ENCODE measurements at places on chromosomes 11 and 22.
A peak's percentile ranks its signal among the peaks of the same experiment; 100 is the strongest.

- no peak for DNase-seq
- H3K27ac ChIP-seq = no peak overlapping the region
Observed at GRCh38 chr22:47623066-47623762, 860.8 kb downstream of the TBC1D22A start.

- no peak overlapping the region for H3K4me3 ChIP-seq
- peaks cover 2% of the 10 kb centered on the region for H3K36me3 ChIP-seq
- no peak for DNase-seq
- peaks cover 31% of the 10 kb centered on the region for H3K27me3 ChIP-seq
- no peak overlapping the region for H3K27ac ChIP-seq
- H3K4me1 ChIP-seq = no peaks in the 10 kb centered on the region
Observed at GRCh38 chr22:32785321-32786026, 16.0 kb upstream of the TIMP3 start.

DNA sequence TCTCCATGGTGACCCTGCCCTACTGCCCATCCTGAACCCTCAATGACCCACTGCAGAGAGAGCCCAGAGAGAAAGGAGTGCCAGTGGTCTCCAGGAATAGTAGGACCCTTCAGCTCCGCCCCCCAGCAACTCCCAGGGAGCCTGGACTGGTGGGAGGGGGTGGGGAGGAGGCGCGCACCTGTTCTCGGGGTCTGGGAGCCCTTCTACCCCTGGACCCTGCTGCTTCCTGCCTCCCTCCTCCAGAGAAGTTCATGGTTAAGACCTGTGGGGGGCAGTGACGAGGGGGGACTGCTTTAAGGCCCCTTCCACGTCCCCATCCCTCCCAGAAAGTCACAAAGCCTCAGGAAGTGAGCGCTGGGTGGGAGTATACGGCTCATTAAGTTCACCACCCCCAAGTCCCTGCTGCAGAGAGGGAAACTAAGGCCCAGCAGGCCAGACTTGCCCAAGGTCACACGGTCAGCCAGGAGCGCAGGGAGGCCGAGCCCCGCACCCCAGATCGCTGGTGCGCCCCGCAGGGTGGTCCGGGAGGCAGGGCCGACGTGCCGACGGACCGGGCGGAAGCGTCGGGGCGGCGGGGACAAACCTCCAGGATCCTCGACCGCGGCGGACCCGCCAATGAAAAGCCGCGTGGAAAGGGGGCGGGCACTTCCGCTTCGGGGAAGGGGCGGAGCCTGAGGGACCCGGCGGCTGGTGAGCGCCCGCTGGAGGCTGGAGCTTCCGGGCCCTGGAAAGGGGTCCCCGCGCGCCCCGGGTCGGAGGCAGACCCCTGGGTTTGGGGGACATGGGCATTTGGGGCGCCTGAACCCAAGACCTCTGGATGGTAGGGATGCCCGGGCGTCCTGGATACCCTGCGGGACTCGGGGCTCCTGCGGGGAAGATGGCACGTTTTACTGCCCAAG lies at the start of the genes NUDT22 and TRPT1:
Gene NUDT22, plus strand, starts transcription at position 667 of the 899 bp plus-strand sequence. CDS start 379 bp downstream, outside the sequence.
Gene TRPT1, minus strand, starts transcription at position 579 of the 899 bp plus-strand sequence. Its CDS starts 326 bp downstream, at position 253.
- peak within 1 kb of the TSS; percentile 77 for H3K27ac ChIP-seq
- DNase-seq = peak; percentile 86
- H3K4me3 ChIP-seq = peak within 1 kb of the TSS; percentile 91
- no peaks in the 10 kb centered on the region for H3K27me3 ChIP-seq
- peaks cover 25% of the 10 kb centered on the region for H3K4me1 ChIP-seq
- no peaks in the 10 kb centered on the region for H3K36me3 ChIP-seq

DNA sequence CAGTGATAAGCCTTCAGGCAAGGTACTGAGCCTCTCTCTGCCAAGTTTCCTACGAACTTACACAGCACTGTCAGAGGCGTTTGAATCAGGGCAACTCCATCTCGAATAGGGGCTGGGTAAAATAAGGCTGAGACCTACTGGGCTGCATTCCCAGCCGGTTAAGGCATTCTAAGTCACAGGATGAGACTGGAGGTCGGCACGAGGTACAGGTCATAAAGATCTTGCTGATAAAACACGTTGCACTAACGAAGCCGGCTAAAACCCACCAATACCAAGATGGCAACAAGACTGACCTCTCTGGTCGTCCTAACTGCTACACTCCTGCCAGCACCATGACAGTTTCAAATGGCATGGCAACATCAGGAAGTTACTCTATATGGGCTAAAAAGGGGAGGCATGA lies 20.4 kb upstream of the POGLUT3 start:
- DNase-seq = no peak
- no peak overlapping the region for H3K27ac ChIP-seq
- peaks cover 3% of the 10 kb centered on the region for H3K36me3 ChIP-seq

- H3K4me3 ChIP-seq = no peak overlapping the region
- peaks cover 65% of the 10 kb centered on the region for H3K27me3 ChIP-seq
- H3K36me3 ChIP-seq = peaks cover 2% of the 10 kb centered on the region
Observed at GRCh38 chr11:64538501-64538951, 52.5 kb upstream of the SLC22A12 start.

DNA sequence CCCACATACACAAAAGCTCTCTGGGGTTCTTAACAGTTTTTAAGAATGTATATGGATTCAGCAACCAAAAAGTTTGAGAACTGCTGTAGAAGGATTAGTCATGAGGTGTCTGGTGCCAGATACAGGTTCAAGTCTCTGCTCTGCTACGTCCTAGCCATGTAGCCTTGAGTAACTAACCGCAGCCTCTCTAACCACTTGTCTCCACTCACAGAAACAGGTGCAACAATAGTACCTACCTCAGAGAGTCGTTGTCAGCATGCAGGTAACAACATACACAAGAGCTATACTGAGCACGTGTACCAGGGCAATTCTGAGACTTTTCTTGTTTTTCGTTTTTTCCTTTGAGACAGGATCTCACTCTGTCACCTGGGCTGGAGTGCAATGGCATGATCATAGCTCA lies 26.9 kb downstream of the CBX7 start:
- H3K4me1 ChIP-seq = peaks cover 16% of the 10 kb centered on the region
- H3K27me3 ChIP-seq = no peaks in the 10 kb centered on the region

GRCh38 chr11:15562230-15562629 lies 447.5 kb downstream of the INSC start:
- H3K36me3 ChIP-seq = no peaks in the 10 kb centered on the region
- no peaks in the 10 kb centered on the region for H3K27me3 ChIP-seq
- DNase-seq = no peak

- peaks cover 2% of the 10 kb centered on the region for H3K36me3 ChIP-seq
- H3K4me3 ChIP-seq = no peak overlapping the region
- H3K27me3 ChIP-seq = peaks cover 61% of the 10 kb centered on the region
- no peak overlapping the region for H3K27ac ChIP-seq
Observed at GRCh38 chr22:17477391-17477833, 85.9 kb upstream of the SLC25A18 start.

GRCh38 chr22:26781596-26781995 lies 124.2 kb downstream of the MIAT start:
- no peaks in the 10 kb centered on the region for H3K27me3 ChIP-seq
- H3K36me3 ChIP-seq = peaks cover 11% of the 10 kb centered on the region
- no peak overlapping the region for H3K27ac ChIP-seq
- no peak overlapping the region for H3K4me3 ChIP-seq
- DNase-seq = no peak
- H3K4me1 ChIP-seq = no peaks in the 10 kb centered on the region

- H3K27me3 ChIP-seq = peaks cover 40% of the 10 kb centered on the region
- H3K27ac ChIP-seq = no peak overlapping the region
- no peak for DNase-seq
- H3K4me3 ChIP-seq = no peak overlapping the region
- no peaks in the 10 kb centered on the region for H3K36me3 ChIP-seq
- H3K4me1 ChIP-seq = peaks cover 2% of the 10 kb centered on the region
Observed at GRCh38 chr11:7021318-7021717, 1.0 kb downstream of the NLRP14 start.

DNA sequence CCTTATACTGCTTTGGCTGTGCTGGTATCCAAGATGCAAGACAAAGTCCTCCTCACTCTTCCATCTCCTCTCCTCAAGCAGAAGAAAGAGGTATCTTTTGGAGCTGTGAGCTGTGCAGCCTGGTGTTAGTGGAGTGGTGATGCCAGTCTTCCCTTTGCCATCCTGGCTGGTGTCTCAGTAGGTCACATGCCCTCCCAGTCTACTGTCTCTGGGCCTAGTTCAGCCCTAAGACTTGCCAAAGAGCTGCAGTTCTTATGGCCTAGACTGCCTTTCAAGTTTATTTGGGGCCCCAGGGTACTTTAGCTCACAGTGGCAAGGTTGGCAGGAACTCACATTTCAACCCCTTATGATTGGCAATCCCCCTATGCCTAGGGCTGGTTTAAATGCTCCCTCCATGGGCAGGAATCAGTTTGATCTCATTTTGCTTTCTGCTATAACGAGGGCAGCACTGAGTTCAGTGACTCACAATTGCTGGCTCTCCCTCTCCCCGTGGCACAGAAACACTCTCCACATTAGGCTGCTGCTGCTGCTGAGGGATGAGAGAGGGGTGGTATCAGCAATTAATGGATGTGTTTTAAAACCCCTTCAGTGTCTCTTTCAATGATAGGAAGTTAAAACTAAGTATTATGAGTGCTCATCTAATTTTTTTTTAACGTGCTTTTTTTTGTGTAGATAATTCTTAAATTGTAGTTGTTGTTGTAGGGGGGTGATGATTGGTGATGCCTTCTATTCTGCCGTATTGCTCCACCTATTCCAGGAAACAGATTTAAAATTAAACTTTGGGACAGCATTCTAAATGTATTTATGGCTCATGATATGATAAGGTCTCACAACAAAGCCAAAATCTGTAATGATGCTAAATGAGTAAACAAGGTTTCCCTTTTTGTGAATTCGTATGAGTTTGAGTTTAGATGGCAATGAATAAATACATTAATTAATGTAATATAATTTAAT lies 1295.0 kb downstream of the JRKL start:
- no peaks in the 10 kb centered on the region for H3K27me3 ChIP-seq
- H3K4me3 ChIP-seq = no peak overlapping the region
- no peaks in the 10 kb centered on the region for H3K4me1 ChIP-seq

- no peaks in the 10 kb centered on the region for H3K4me1 ChIP-seq
- H3K36me3 ChIP-seq = no peaks in the 10 kb centered on the region
- no peak overlapping the region for H3K4me3 ChIP-seq
- no peak overlapping the region for H3K27ac ChIP-seq
- no peak for DNase-seq
Observed at GRCh38 chr11:105458071-105458470, 151.8 kb upstream of the GRIA4 start.

DNA sequence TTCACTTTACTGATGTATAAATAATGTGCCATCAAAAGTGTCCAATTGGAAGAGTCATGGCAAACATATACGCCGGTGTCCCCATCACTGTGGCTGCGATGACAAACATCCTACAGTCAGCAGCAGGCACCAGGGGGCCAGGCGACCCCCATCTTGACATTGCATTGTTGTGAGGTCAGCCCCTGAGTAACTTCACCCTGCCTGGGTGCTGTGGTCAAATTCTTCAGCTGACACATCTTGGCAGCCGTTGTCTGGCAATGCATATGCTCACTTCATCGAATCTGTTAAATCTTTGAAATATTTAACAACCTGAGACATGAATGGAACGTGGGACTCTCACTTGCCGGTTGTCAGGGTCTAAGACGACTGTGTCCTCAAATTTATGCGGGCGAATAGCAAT lies 430.9 kb downstream of the BRD1 start:
- no peaks in the 10 kb centered on the region for H3K4me1 ChIP-seq
- H3K4me3 ChIP-seq = no peak overlapping the region
- peaks cover 42% of the 10 kb centered on the region for H3K27me3 ChIP-seq
- no peak overlapping the region for H3K27ac ChIP-seq
- H3K36me3 ChIP-seq = no peaks in the 10 kb centered on the region
- no peak for DNase-seq

DNA sequence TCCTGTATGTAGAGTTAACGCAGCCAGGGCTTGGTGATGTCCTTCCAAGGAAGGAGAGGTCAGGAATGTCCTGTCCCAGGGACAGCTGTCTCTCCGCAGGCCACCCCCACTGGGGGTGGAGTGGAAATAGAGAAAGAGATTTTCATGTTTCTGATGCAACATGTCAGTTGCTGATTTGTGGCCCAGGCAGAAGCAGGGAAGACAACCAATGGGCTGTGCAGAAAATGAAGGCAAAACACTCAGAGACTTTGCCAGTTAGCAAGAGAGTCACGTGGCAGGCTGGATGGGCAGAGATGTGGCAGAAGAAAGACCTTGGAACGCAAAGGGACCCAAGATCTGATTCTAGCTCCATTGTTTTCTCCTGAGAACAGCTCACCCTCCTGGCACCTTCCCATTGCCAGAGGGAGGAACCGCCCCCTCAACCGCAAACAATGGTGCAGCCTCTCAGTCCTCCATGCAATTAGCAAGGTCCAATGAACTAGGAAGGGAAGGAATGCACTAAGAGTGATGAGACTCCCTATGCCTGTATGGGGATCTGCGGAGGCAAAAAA lies 71.0 kb downstream of the SYN3 start:
- H3K27me3 ChIP-seq = peaks cover 12% of the 10 kb centered on the region
- peaks cover 4% of the 10 kb centered on the region for H3K4me1 ChIP-seq
- no peak overlapping the region for H3K27ac ChIP-seq

GRCh38 chr11:46671958-46672315 lies 28.5 kb downstream of the ARHGAP1 start:
- peak overlapping the region; percentile 93 for H3K27ac ChIP-seq
- H3K27me3 ChIP-seq = no peaks in the 10 kb centered on the region

DNA sequence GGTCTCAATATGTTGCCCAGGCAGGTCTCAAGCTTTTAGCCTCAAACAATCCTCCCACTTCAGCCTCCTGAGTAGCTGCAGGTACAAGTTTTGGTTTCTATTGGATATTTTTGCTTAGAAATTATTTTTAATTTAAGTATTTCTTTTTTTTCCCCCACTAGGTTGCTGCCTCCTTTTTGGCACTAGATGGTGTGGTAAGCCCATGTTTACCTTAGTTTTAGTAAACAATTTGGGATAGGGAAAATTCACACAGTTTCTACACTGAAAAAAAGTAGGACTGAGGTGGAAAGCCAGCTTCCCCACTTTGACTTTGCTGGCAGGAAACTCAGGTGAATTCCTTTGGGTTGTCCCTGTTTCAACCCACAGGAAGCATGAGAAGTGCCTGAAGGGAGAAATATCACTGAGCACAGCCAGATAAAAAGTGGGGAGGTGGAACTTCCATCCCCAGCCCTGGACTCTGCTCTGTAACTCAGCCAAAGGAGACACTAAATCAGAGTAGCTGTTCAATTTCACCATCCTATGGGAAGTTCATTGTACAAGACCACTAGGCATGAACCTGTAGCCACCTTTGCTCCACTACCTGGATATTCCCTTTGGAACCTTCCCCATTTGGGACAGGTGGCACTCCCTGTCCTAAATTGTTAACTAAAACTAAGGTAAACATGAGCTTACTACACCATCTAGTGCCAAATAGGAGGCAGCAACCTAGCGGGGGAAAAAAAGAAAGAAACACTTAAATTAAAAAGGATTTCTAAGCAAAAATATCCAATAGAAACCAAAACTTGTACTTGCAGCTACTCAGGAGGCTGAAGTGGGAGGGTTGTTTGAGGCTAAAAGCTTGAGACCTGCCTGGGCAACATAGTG lies 154.4 kb upstream of the FAT3 start:
- DNase-seq = no peak
- no peak overlapping the region for H3K27ac ChIP-seq
- no peaks in the 10 kb centered on the region for H3K27me3 ChIP-seq
- no peaks in the 10 kb centered on the region for H3K36me3 ChIP-seq
- no peaks in the 10 kb centered on the region for H3K4me1 ChIP-seq
- H3K4me3 ChIP-seq = no peak overlapping the region
